ENCODE measurements at places on chromosomes 7 and 10.
A peak's percentile ranks its signal among the peaks of the same experiment; 100 is the strongest.

- no peak for DNase-seq
Observed at GRCh38 chr10:73625004-73625883, 16.0 kb downstream of the MYOZ1 start.

DNA sequence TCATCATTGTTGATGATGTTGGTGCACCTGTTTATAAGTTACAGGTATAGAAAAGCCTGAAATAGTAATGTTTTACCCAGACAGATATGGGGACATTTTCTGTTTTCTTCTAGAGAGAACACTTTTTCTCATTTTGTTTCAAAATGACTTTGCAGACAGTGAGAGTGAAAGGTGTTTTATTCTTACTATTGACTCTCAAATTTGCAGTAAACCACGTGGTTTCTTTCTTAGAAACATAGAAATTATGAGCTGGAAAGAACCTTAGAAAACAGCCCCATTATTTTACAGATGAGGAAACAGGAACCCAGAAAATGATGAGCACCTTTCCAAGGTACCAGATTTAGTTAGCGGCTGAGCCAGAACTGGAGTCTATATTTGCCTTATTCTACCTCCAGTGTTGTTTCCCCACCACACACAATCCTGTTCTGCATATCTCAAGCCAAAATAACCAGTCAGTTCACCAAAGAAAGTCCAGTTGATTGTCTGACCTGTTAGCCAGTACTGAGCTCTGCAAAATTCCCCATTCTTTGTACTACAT, 138.9 kb upstream of the AHR start:
- DNase-seq: no peak

DNA sequence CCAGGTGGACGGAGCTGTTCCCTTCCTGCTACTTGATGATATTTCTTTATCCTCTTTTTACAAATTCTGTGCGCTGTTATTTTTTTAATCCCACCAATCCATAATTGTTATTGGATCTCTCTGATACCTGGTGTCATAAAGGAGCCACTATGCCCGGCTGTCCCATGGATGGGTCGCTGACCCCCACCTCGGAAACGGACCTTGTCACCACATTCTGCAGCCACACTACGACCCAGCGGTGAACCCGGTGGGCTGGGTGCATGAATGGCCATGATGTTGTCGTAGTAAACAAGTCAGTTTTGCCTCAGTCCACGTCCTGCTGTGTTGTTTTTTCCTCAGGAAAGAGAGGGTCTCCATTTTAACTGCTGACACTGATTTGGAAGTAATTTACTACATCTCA, 112.2 kb downstream of the PKD1L1 start:
- DNase-seq: no peak

- no peak for DNase-seq
Observed at GRCh38 chr7:107712025-107712424, 31.9 kb upstream of the CBLL1 start.

DNA sequence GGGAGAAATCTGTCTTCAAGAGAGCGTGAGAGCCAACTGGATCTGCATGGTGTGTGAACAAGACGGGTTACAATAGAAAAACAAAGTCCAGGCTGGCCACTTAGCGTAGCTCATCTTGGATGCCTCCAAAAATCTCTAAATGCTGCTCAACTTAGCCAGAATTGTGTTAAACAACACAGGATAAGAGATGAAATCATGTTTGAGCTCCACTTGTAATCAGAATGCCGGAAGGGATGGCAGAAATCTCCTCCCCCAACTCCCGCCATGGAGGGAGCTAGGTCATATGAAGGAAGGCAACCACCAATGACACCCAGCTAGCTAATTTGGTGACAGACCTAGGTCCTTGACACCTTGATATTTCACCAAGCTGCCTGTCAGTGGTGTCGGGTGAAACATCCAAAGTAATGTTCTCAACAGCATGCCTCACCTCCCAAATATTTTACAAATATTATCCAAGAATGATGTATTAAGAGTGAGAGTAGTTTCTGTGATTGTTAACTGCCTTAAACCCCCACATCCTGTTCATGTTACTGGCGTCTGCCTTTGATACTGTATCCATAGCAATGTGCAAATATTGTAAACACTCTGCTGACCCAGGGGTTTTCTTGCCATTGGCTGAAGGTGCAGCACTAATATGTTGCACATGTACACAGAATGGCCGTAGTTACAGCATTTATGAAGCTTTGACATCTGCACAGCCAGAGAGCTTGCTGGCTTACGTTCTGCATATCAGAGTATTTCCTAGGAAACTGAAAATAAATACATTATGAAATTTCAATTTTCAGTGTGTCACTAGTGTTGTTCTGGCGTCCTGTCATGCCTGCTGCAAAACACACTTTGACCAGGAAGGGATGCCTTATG, 25.8 kb downstream of the TMEM254 start:
- no peak for DNase-seq

DNA sequence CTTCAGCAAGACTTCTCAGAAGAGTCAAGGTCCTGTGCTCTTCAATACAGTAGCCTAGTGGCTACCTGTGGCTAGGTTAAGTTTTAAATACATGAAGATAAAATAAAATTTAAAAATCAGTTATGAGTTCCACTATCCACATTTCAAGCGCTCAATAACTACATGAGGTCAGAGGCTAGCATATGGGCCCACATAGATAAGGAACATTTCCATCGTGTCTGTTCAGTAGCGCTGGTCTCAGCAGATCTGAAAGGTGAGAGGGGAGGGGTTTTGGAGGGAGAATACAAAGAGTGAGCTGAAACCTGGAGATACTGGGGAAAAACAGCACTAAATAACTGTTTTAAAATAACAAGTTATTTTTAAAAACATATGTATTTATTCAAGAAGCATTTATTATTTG, 219.0 kb downstream of the TRIL start:
- DNase-seq: no peak

DNA sequence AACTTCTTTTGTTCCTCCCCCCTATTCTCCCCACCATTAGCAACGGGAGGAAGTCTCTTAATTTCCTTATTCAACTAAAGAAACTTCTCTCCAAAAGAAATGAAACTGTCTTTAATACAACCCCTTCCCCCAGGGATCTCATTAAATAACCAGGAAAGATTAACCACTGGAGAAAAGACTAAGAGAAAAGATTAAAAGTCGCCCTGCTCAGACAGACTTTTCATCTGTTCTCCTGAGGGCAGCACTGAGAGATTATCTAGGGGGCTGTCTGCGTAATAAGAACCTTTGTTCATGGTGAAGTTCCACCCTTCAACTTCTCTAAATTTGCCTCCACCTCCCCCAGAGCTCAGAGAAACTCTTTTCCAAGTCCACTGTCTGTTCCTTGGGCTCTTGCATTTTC, 105.5 kb downstream of the HGF start:
- DNase-seq: no peak

GRCh38 chr10:10831085-10831484, 186.6 kb upstream of the CELF2 start:
- DNase-seq: no peak

GRCh38 chr7:139075871-139076686, 33.4 kb downstream of the ZC3HAV1 start:
- no peak for DNase-seq

DNA sequence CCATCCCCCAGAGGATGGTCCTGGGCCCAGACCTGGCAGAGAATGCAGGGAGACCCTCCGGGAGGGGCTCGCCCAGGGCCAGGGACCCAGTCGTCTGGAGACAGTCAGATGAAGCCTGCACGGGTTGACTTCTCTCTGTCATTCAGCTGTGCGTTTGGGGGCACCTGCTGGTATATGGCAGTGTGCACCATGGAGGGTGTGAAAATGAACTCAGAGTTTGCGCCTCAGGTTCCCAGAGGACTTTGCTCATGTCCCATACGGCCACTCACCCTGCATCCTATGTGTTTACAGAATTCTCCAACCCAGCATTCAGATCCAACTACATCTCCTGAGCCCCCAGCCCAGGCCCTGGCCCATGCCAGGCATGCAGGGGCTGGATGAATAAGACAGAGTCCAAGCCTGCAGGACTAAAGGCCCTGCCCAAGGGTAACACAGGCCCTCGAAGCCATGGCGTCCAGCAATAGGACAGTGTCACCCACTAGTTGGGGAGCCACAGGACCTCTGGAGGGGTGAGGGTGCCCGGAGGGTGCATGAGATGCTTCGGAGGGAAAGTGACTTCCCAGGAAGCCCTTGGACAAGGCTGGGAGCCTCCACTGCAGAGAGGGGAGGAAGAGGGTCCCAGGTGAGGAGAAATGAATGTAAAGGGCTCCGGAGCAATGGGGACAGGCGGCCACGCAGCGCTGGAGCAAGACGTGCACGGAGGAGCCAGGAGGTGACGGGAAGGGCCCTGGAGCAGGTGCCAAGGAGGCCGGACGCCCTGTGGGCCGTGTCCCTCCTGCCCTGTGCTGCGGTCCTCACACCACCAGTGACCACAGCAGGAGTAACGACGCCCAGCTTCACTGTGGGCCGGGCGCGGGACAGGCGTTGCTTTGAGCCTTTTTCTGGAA, 36.3 kb downstream of the CALML3 start:
- no peak for DNase-seq

DNA sequence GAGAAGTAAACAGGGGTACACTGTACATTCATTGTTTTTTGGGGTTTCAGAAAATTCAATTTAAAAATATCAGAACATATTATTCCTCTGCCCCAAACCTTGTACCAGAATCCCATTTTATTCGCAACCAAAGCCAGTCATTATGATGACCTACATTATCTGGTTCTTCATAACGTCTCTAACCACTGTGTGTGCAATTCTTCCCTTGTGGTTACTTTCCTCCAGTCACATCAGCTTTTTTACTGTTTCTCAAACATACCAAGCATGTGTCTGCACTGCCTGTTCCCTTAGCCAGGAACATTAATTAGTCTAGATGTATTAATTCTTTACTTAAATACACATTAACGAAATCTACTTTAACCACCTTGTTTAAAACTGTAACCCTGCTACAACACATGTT, 64.8 kb downstream of the THSD7A start:
- DNase-seq: no peak

- no peak for DNase-seq
Observed at GRCh38 chr10:99927721-99928280, 81.9 kb downstream of the DNMBP start.

- DNase-seq: no peak
Observed at GRCh38 chr7:80060218-80060806, 74.3 kb upstream of the GNAI1 start.

GRCh38 chr7:44643206-44643605, 36.8 kb downstream of the OGDH start:
- DNase-seq: no peak

GRCh38 chr7:66267249-66267648, 62.1 kb downstream of the TPST1 start:
- DNase-seq: no peak

GRCh38 chr7:107111196-107111595, 57.6 kb upstream of the HBP1 start:
- DNase-seq: no peak

DNA sequence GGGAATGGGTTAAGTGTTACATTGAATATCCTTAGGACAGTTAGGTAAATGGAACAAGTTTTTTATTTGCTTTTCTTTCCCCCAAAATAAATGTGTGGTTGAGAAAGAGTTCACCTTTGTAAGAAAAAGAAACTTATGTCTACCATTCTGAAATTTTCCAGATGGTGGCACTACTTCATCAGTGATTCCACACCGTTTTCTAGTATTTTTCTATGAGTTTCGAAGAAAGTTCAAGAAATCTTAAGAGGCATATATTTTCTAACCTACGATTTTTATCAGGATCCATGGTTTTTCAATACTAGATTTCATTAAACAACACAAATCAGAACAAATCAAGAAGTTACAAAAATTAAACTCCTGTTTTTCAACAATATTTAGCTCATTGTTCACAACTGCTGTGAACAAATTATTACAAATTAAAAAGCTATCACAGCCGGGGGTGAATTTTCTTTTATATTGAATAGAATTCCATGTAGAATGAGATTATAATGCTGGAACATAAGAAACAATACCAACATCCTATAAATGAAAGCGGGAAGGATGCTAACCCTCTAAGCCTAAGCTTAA, 163.1 kb upstream of the NPVF start:
- no peak for DNase-seq

DNA sequence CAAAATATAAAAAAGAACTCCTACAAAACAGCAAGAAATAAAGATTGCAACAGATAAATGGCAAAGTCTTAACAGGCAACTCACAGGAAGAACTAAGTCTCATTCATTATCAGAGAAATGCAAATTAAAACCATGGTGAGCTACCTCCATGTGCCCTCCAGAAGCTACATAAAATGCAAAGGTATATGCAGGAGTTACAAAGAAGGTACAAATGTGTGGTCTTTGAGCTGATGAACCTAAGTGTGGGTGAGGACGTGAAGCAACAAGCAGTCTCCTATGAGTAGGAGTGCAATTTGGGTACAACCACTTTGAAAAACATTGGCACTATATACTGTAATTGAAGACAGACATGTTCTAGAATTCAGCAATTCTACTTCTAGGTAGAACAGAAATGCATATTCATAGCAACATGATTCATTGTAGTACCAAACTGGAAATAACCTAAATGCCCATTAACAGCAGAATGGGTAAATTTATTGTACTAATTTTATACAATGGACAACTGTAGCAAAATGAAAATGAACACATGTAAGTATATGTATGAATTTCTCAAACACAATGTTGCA, 61.6 kb upstream of the KCNMA1 start:
- no peak for DNase-seq

DNA sequence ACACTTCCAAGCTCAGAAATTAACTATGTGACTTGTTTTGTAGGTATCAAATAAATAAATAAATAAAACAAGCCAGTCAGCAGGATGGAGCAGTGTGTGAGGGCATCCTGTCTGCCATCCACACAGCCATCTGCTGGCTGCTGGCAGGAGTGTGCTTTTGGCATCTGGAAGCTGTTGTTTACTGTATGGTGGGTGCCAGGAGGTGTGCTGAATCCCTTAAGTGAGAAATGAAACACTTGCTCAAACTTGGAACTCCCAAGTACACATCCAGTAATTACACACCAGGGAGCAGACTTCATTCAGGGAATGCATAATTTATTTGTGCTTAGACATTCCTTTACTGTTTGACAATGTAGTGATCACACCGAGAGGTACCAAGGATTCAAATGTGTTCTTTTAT, 16.9 kb upstream of the TAX1BP1 start:
- DNase-seq: no peak

- DNase-seq: no peak
Observed at GRCh38 chr7:34281260-34281659, 375.9 kb downstream of the BMPER start.

DNA sequence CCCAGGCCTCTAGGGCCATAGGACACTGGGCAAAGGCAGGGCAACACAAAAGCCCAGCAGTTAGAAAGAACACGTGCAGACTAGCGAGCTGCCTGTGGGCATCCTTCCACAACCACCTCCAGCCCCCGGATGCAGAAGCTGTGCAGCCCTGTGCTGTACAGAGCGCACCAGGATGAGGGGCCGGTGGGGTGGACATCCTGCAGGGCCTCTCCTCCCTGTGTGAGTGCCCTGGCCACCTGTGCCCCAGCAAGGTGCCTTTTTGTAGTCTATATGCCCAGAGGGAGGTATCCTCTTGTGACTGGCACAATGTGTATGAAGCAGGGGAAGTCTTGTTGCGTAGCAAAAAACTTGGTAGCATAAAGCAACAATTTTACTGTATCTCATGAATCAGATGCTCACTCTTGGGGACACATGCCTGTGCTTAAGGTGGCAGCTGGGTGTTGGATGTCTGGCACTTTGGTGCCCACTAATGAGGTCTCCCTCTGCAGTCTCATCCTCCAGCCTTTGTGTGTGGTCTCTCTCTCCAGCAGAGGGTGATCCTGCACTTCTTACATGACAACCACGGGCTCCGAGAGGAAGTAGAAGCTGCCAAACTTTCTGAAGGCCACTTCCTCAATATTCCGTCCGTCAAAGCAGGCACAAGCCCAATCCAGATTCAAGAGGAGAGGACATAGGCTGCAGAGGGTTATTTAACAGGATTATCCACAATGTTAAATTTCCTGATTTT, 8.7 kb downstream of the NCAPG2 start:
- peak; percentile 19 for DNase-seq

- DNase-seq: no peak
Observed at GRCh38 chr7:142868986-142869415, 14.1 kb downstream of the EPHB6 start.

Measured in activated T-cell treated with anti-CD3 and anti-CD28 coated beads for 1 hour (primary cell).